Activated naive CD4-positive, alpha-beta T cell (primary cell): ENCODE measurements at places on chromosomes 12 and 14.

DNA sequence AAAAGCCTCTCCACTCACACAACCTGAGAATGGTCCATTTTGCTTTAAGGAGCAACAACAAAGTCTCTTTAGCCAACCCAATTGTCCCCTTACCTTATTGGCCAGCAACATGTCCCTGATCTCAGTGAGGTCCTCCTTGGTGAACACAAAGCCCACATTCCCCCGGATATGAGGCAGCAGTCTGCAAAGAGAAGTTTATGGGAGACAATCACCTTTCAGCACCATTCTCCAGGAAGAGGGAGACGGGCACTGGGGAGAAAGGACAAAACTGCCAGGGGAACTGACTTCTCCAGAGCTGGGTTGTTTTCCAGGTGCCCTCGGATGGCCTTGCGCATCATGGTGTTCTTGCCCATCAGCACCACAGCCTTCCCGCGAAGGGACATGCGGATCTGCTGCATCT lies 1.9 kb downstream of the RPLP0 start:
- no peak for DNase-seq

- no peak for DNase-seq
These were observed 685 bp downstream of the VAMP1 start for GRCh38 chr12:6469609-6470374.

DNA sequence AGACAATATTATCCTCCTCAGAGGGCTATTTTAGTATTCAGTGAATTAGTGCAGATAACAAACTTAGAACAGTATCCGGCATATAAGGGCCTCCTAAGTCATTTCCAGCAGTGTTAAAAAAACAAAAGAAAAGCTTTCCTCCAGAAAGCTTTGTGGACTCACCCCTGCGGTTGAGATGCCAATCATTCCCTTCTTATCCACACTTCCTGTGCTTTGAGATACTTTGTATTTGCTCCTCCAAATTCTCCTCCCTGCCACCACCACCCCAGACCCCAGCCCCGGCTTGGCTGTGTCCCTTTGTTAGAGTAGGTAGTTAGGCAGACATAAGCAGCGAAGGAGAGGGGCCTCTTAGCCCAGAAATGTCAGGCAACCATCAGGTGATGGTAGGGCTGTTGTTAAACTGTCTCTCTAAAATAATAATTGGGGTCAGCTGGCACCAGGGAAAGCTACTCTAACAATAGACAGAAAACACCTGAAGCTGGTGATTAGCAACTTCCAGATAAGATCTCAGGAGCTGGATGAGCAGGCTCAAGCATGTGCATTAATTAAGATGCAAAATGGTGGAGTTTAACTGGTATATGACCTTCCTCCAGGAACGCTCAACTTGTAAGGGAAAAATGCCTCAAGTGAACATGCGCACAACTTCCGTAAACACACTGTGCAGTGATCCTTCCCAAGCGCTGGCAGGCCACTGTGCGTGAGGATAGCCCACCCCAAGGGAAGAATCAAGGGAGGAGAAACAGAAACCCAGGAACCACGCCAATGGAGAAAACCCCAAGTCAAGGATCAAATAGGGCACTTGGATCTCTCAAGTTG lies 152.1 kb upstream of the EEA1 start:
- no peak for DNase-seq

DNA sequence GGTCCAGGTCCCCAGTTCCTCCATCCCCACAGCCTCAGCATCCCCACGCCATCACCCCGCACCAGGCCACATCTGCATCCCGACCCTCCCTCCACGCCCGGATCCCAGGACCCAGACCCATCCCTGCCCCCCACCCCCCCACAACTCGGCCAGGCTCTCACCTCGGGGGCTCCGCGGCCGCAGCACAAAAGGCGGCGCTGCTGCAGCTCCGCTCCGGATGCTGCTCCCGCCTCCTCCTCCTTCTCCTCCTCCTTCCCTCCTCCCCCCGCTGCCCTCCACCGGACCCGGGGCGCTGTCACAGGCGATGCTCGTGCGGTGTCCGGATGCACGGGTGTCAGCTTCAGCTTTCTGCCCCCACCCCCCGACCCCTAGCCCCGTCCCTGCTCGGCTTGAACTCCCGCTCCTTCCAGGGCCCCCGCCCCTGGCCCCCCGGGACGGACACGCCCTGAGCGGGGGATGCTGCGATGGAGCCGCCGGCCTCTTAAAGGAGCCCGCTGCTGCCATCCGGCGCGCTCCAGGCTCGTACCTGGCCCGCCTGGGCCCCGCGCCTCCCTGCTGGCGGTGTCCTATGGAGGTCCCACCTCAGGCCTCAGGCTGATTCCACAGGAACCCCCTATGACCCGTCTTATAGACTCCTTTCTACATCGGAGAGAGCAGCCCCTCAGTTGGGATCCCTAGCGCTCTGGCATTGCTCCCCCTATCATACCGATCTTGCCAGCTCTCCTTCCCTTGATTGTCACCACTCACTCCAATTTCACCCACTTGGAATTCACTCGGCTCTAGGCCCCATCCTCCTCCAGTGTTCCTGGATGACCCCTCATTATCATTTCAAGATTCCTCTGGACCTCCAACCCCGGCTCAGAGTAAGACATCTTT lies at the start of gene MAP3K12:
MAP3K12 (minus strand) TSS at position 193 of the 876 bp plus-strand sequence. CDS start 12,067 bp downstream, outside the sequence.
- peak; percentile 40 for DNase-seq

DNA sequence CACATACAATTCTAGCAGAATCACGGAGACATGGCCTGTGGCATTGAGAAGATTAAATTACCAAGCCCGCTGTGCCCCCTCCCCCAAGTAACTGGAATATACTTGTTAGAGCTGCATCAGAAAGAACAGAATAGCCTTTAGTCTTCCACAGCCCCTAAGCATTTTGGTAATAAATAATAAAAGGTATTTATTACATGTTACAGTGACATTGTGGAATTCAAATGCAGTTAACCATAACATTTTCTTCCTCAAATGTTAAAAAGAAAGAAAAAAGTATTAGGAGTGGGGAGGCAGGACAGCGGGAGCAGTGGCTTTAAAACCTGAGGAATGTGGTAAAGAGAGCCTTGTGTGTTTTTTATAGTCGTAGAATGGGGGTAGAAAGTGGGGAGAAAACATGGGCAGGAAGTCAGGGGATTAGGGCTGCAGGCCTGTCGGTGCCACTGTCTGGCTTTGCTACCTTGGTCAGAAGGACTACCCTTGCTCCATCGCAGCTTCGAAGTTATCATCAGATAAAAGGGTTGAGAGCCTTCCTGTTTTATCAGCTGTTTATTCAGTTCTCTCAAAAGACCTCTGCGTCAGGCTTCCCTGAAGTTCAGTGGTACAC lies 255.9 kb downstream of the MSRB3 start:
- DNase-seq: no peak

DNA sequence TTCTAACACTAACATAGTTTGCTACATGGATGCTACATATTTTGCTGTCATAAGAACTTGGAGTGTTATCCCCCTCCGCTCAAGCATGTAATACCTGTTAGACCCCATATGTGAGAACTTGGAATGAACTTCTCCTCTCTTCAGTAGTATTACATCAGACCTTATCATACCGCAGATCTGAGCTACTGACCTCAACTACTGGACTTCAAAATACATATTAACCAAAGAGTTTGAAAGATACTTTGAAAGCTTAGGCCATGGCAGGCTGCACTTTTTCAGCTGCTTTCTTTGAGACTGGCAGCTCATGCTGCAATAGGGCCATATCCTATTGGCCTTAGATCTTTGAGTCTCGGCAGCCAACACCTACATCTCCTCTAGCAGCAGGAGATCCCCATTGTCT lies 74.8 kb downstream of the EEA1 start:
- no peak for DNase-seq

- DNase-seq: no peak
These were observed 33.4 kb downstream of the PNMA1 start for GRCh38 chr14:73680821-73681220.

- DNase-seq: no peak
These were observed 71.7 kb downstream of the IGF1 start for GRCh38 chr12:102408487-102409297.

GRCh38 chr12:69464428-69464827 lies 5.8 kb upstream of the FRS2 start:
- no peak for DNase-seq

DNA sequence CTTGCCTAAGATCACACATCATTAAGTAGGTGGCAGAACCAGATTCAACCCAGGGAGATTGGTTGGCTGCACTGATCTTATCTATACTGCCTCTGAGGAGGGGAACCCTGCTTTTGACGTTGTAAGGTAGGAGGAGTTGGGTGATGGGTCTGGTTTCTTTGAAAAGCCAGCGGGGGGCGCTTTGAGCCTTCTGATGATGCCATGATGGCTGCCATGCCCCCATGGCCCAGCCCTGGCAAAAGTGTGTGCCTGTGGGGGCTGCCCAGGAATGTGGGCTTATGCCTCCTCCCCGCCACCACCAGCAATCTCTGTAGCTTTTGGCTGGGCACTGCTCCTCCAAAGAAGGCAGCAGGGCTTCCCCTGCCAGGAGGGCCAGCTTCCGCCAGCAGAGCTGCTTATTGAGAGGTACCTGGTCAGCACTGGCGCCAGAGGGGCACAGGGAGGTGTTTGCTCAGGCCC lies 224.3 kb downstream of the SLC41A2 start:
- no peak for DNase-seq

- no peak for DNase-seq
These were observed 93.0 kb downstream of the GTF2A1 start for GRCh38 chr14:81127785-81128184.

GRCh38 chr14:24289649-24290280 lies 9.8 kb downstream of the DHRS1 start:
- no peak for DNase-seq

GRCh38 chr12:14111230-14111865 lies 129.9 kb upstream of the GRIN2B start:
- no peak for DNase-seq

- no peak for DNase-seq
These were observed 138.7 kb downstream of the PHLDA1 start for GRCh38 chr12:75892731-75893408.

DNA sequence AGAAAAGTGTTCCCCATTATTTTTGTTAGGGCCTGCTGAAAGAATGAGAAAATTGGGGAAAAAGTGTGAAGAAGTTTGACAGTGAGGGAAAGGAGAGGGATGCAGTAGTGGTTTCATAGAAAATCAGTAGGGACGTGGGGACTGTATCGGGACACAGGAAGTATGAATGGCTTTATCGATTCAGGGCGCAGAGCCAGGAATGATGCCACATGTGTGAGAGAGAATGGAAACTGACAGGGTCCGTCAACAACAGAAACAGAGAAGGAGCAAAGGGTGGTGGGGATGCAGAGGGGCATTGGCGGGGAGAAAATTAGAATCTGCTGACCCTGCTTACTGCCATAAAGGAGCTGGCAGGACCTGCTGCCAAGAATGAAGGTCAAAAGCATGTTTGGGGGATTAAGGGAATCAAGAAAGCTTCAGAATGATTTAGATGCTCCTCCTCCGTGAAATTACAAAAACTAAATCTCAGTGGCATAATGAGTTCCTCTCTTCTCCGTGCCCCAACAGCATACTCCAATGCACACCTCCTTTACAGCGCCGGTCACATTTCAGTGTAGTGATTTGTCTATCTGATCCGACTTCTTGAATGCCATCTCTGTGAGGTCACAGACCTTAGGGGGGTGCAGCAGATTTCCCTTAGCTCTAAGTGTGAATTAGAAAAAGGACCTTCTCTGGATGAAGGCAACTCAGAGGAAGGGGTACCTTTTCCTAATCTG lies 92.6 kb downstream of the EMP1 start:
- DNase-seq: no peak

DNA sequence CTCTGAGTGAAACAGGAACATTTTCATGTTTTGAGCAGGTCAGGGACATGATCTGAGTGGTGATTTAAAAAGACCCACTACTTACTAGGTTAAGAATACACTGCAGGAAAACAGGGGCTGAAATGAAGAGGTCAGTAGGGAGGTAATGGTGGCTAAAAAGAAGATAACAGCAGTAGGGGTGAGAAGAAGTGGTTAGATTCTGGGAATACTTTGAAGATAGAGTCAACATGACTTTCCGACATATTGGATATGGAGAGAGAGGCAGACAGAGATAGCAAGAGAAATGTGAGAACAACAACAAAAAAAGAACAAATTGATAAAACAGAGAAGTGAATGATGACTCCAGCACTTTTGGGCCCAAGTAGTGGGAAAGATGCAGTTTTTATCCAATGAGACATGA lies 168.0 kb downstream of the ALX1 start:
- no peak for DNase-seq
